ENCODE measurements at places on chromosomes 12 and 14. TPM values are rescaled to one million over a fixed set of nuclear protein-coding genes. Genes with fewer than 3 reads are reported as not detected.

Gene PLEKHG7
- total RNA-seq, result not detected

Gene SYNDIG1L
- not detected for total RNA-seq

Gene RHOJ
- 3.0 TPM for total RNA-seq

Gene ABHD12B
- not detected for total RNA-seq

Gene PRPH
- total RNA-seq, result 2.6 TPM

Gene NRXN3
- total RNA-seq, result 0.08 TPM

Gene B4GALNT3
- total RNA-seq, result 5.1 TPM

Gene ANKRD33
- total RNA-seq, result not detected

Gene ANO2
- total RNA-seq, result 0.35 TPM

Gene CD63
- 937 TPM for total RNA-seq

Gene KLHDC1
- total RNA-seq, result 2.0 TPM

Gene GIT2
- total RNA-seq, result 26.8 TPM

Gene ABCC9
- not detected for total RNA-seq

Gene PLCZ1
- total RNA-seq, result 0.67 TPM

Gene ISCU
- 124 TPM for total RNA-seq

Gene IFI27
- total RNA-seq, result 0.83 TPM

Gene REP15
- 2.0 TPM for total RNA-seq

Gene TAMALIN
- 0.50 TPM for total RNA-seq

- DNase-seq, result no peak
Observed at GRCh38 chr14:54137614-54137961, 181.0 kb upstream of the BMP4 start.

DNA sequence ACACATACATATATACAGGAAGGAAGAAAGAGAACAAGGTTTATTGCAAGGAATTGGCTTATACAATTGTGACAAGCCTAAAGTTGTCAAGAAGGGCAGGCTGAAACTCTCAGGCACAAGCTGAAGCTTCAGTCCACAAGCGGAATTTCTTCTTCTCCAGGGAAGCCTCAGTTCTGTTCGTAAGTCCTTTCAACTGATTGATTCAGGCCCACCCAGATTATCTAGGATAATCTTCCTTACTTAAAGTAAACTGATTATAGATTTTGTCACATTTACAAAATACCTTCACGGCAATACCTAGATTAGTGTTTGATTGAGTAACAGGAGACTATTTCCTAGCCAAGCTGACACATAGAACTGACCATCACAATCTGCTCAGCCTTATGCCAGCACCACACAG, 81.5 kb upstream of the TMEM260 start:
- DNase-seq, result no peak

GRCh38 chr14:79534703-79535353, 676.5 kb downstream of the DIO2 start:
- no peak for DNase-seq

DNA sequence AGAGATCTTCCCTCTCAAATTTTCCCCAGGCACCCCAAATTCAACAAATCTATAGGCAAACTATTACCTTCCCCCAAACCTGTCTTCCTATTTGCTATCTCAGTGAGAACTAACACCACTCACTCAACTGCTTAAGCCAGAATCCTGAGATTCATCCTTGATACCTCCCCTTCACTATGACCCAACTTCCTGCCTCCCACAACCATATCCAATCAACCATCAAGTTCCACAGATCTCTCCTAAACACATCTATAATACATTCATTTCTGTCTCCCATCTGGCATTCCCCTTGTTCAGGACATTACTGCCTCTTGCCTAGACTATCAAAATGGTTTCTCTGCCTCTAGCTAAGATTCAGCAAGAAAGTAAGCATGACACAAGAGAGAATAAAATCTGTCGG, 21.3 kb downstream of the YAF2 start:
- DNase-seq, result no peak

DNA sequence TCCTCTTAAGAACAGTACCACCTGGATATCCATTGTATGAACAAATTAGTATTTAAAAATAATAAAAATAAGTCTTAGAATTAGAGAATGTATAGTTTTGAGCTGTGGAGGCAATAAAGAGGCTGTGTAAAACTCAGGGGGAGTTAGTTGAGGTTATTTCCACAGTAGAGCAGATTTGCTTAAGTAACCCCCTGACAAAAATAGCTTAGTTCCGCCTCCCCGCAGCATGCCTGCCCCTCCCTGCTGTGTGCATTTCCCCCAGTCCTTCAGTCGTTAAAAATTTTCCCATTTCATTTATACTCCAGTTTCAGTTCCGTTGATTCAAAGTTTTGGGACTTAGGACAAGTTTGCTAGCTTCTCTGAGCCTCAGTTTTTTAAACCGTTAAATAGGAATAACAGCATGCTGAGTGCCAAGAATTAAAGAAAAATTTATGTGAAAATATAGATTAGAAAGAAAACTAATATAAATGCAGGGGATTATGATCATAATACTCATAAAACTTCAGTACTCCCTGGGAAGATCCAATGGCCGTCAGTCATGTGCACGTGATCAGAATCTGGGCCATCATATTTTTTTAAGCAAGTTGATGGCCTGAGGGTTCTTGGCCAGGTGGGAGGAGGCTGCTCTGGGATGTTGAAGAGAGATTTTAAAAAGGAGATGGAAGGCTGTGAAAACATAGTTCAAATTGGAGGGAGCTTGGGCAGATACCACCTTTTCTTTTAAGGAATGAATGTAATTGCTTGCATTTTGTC, 14.5 kb upstream of the SLC38A2 start:
- no peak for DNase-seq

DNA sequence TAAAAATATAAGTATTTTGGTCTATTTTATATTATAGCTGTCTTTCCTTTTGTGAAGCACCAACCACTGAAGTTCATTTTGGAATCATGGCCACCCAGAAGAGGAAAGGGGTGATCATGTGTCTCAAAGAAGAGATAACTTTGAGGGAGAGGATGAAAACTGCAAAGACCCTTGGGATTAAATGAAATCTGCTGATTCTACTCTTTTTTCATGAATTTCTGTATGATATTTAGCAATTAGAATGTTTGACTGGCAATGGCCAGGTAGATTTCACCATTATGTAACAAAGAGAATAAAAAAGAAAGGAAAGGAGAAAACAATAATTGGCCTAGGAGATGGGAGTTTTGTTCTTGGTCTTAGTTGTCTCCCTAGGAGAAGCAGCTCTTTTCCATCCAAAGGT, 350.8 kb downstream of the EMP1 start:
- DNase-seq, result no peak

DNA sequence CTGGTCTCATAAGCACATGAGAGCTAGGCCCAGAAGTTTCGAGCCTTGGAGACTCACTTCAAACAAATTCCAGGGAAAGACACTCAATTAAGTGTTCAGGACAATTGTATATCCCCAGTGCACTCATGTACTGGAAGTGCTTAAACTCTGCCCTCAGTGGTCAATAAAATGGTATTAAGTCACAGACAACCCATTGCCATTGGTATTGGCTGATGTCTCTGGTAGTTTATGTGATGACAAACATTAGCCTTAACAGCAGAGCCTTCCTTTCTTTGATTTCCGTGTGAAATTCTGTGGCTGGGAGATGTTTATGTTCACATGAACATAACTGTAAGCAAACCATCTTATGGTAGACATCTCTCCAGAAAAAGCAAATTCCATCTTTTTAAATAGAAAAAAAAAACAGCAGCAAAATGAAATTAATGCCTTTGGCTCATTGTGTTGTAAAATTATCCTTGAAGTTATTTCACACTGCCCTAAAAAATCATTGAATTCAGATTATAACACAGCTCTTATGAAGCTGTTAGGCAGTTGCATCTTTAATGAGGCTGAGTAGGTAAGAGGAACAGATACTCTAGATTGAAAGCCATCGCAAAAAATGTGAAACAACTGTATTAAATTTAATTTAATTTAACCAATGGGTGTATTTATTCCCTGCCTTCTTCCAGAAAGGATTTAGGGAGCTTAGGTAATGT, 216.2 kb upstream of the PLEKHG7 start:
- no peak for DNase-seq

DNA sequence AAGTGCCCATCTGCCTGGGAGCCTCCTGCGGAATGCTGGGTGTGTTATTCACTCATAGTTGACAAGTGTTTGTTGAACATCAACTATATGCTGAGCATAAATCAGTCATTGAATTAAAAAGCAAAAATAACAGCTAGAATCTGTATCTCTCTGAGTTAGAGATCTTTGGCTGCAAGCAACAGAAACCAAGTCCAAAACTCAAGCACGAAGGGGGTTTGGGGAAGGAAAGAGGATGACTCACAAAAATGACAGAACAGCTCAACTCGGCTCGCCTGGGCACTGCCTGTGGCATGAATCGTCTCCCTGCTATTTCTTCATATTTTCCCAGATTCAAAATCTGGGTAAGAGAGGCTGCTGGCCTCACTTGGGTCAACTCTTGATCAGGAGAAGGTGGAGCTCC, 72.6 kb upstream of the NCOR2 start:
- DNase-seq, result peak; percentile 88

GRCh38 chr14:79825046-79825521, 386.2 kb downstream of the DIO2 start:
- no peak for DNase-seq

- no peak for DNase-seq
Observed at GRCh38 chr12:132525833-132526455, 36.0 kb downstream of the FBRSL1 start.

GRCh38 chr14:52467515-52468266, 84.6 kb downstream of the TXNDC16 start:
- DNase-seq, result no peak

GRCh38 chr12:77102123-77102522, 36.8 kb upstream of the E2F7 start:
- DNase-seq, result no peak

GRCh38 chr12:113469949-113470743, 1.5 kb downstream of the LHX5 start:
- DNase-seq, result no peak

DNA sequence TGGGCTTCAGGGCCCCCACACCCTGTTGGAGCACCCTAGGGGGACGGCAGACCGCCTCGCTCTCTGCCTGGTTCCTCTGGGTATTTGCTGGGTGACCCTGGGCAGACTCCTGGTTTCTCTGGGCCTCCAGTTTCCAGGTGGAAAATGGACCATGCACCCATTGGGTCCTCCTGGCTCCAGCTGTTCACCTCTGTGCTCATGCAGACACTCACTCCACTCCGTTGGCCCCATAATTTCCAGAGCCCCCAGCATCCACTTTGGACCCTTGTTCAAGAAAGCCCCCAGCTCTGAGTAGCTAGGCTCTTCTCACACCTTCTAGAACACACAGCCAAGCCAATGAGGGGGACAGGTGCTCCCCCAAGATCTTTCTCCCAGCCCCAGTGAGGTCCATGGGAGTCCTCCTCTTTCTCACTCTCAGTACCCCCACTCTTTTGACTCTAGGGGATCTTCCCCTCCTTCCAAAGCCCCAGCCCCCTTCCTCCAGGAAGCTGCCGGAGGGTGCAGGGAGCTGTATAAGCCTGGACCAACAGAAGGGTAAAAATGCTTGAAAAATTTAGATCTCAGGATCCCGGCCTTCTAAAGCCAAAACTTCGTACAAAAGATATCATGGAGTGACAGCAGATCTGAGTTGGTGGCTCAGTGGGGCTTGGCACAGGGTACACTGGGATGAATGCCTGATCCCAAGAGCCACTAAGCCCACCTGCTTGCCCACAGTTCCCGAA, 174.8 kb upstream of the RTL1 start:
- no peak for DNase-seq

- no peak for DNase-seq
Observed at GRCh38 chr12:111342376-111342775, 26.5 kb downstream of the PHETA1 start.

GRCh38 chr14:69161590-69161989, 8.7 kb upstream of the DCAF5 start:
- DNase-seq, result no peak

DNA sequence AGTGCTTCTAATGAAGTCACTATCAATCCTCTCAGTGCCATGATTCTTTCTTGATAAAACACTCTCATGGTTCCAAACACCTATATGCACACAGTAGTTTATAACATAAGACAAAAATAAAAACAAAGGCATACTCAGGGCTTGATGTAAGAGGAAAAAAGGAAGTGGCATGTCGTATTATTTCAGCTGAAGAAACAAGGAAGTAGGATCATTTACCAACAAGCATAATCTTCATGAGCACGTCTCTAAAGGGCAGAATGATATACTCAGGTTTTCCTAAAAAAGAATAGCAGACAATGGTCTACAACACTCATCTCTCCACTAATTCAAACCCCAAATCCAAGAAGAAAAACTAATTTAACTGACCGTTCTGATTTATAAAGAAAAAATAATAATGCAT, 33.9 kb downstream of the NUMB start:
- no peak for DNase-seq

- peak; percentile 89 for DNase-seq
Observed at GRCh38 chr14:63677891-63678379, 36.3 kb upstream of the WDR89 start.

DNA sequence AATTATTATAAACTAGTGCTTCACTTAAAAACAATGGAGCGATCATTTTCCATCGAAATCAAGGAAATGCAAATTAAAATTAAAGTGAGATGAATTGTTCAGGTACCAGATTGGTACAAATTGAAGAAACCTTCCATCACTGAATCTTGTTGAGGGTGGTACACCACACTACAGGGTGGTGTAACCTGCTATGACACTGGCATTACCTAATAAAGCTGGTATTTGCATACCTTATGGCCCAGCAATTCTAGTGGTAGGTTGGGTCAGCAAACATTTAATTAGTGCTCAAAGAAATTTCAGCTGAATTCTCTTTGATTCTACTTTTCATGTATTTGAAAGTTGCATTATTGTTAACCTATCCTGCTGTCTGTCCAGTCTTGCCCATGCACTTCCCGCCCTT, 9.2 kb downstream of the TIGAR start:
- no peak for DNase-seq

- no peak for DNase-seq
Observed at GRCh38 chr14:73753887-73754795, 40.0 kb upstream of the PNMA1 start.

DNA sequence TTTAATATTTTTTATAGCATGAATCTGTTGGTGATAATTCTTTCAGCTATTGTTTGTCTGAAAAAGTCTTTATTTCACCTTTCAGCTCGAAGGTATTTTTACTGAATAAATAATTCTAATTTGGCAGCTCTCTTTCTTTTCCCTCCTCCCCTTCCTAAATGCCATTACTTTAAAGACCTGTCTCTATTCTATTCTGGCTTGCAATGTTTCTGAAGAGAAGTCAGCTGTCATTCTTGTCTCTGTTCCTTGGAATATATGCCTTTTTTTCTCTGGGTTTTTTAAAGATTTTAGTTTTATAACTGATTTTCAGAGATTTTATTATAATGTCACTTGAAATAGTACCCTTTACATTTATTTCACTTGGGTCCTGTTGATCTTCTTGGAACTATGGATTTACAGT, 237.9 kb upstream of the DAAM1 start:
- no peak for DNase-seq

GRCh38 chr14:31947680-31948595, 129.2 kb upstream of the ARHGAP5 start:
- no peak for DNase-seq

GRCh38 chr12:57162553-57163125, 15.2 kb upstream of the LRP1-AS start:
- no peak for DNase-seq
